Stimulated activated memory B cell treated with anti-CD40 and anti-IgM and Interleukin-4, amounts not matched to agents 10 μg/mL and 1 μg/mL and 100 μg/mL, for 72 hours (primary cell): ENCODE measurements at places on chromosomes 16 and 17.

DNA sequence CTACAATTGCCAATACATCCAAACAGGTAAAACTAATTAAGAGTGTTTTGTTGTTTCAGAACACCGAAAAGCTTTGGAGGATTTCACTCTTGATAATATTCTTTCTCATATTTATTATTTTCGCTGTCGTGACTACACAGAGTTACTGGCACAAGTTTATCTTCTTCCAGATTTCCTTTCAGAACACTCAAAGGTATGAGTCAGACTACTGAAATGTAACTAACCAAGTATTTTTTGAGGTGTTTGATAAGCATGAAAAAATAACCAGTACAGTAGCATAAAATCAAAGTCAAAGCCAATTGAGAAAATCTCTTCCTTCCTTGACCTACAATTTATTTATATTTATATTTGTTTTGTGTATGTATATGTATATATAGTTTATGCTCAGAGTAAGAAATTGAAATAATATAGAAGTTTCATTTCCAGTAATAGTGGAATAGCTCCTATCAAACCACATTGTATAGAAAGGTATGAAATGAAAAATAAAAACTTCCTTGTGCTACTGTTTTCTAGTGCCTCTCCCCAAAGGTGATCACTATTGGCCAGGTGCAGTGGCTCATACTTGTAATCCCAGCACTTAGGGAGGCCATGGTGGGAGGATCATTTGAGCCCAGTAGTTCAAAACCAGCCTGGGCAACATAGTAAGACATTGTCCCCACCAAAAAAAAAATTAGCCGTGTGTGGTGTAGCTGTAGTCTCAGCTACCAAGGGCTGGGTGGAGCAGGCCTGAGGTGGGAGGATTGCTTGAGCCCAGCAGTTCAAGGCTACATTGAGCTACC, 10.9 kb downstream of the RAD51C start:
- no peak for ATAC-seq

DNA sequence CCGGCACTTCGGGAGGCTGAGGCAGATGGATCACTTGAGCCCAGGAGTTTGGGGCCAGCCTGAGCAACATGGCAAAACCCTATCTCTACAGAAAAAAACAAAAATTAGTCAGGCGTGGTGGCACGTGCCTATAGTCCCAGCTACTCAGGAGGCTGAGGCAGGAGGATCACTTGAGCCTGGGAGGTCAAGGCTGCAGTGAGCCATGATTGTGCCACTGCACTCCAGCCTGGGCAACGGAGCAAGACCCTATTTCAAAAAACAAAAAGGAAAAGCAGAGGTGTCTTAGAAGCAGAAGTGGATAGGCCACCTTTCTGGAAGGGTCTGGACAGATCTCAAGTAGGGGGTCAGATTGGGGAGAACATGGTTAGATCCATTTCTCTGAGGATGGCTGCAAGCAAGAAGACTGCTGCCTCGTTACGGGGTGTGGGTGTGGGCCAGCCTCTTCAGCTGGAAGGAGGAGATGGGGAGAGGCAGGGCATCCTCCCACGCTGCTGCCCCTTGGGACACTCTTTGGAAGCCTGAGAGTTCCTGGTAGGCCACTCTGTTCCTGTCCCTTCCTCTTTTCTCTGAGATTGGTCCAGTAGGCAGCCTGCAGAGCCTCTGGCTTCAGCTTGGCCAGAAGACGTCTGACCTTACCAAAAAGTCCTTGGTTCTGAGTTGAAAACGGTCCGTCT, 208.0 kb downstream of the MSI2 start:
- ATAC-seq: no peak

GRCh38 chr16:75097941-75098901, 18.4 kb downstream of the LDHD start:
- ATAC-seq: peak; percentile 72

GRCh38 chr16:21060027-21060510, 90.6 kb downstream of the DNAH3 start:
- peak; percentile 11 for ATAC-seq

DNA sequence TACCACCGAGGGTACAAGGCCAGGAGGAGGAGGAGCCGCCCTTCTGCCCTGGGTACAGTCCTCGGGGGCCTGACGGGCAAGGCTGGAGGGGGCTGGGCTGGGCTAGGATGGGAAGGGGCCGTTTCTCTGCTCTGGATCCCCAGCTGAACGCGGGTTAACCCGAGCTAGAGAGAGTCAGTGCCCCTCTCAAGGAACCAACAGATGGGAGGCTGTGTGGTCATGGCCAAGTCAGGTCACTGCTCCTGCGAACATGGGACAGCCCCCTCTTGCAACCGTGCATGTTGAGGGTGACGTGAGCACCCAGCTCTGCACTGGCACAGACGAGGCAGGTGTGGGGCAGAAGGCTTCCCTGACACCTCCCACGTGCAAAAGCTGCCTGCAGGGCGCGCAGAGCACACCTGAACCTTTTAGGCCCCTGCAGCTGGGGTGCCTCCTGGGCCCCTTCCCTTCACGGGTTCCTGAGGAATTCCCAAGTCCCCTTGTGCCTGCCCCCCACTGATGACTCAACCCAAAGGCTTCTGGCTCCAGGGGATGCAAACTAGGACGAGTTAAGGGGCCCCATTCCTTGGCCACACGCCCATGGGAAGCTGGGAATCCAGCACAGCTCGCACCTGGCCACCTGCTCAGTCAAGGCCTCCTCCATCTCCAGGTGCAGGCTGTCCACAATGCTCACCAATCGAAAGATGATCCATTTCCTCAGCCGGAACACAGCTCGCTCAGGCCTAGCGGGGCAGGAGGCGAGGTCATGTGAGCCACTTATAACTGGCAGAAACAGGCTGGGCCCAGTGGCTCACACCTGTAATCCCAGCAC, 6.3 kb downstream of the MYBBP1A start:
- no peak for ATAC-seq

DNA sequence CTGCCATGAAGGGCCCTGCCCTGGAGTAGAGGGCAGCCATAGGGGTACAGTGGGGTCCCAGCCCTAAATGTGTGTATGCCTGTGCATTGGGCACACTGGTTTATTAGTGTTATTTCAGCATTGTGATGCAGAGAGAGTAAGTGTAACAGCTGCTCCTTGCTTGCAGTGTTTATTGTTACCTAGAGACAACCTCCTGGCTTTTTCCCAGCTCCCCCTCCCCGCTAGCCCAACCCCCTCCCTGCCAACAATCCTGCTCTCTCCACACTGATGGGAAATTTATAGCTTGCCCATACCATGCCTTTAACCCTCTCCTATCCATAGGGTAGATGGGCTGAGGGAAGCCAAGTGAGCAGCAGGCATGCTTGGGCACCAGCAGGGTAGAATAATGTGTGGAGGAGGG, 51.3 kb downstream of the NEUROD2 start:
- no peak for ATAC-seq

- no peak for ATAC-seq
These were observed 3.9 kb downstream of the SKAP1 start for GRCh38 chr17:48426019-48426665.

DNA sequence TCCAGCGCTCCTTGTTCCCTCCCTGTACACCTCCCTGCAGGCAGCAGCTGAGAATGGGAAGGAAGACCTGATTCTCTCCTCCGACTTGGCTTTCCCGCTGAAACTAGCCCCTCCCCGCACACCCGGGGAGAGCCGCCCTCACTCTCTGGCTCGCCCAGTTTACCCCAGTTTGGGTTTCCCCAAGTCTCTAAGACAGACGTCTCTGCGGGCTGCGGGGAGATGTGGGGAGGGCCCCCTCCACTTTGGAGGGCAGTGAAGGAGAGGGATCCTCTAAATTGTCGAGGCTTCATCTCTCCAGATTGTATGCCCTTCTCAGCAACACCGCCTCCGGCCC, 797 bp downstream of the GRB7 start:
- peak; percentile 77 for ATAC-seq

- ATAC-seq: no peak
These were observed 6.5 kb upstream of the SDK2 start for GRCh38 chr17:73650617-73651200.

DNA sequence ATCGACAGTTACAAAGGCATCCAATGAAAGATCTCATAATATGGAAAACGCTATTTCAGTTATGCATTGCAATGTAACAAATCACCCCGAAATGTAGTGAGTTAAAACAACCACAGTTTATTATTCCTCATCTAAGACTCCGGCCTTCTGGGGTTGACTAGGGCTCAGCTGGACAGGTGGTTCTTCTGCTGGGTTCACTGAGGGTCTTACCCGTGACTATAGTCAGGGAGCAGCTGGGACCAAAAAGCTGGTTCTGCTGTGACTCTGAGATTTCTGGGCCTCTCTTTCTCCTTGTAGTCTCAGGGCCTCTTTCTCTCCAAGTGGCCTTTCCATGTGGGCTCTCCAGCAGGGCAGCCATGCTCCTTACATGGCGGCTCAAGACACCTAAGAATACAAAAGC, 196.0 kb downstream of the IRX3 start:
- ATAC-seq: no peak

DNA sequence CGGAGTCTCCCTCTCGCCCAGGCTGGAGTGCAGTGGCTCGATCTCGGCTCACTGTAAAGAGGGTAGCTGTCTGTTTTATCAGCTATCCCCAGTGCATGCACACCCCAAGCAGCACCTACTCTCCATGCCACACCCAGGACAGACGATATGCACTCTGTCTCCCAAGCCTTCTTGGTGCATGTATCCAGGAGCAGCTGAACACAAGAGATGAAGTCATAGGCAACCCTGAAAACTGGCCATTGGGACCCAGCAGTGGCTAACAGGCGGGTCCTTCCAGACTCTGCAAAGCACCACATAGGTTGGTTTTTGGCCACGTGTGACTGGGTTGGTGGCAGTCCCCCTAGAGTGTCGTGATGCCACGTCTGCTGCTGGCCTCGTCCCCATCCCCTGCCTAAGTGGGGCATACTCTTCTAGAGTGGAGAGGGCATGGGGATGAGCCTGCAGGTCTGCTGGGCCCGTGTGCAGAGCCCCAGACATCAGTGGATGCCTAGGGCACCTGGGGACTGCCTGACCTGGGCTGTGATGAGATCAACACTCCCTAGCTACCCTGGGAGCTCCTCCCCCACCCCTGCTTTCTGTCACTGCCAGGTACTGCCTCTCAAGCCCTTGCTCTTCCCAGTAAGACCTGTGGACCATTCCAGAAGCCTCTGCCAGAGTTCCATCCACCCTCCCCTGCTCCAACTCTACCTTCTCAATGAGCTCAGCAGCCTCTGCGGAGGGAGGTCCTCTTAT, 9.3 kb downstream of the PDE6G start:
- no peak for ATAC-seq

GRCh38 chr17:82184761-82185160, 27.9 kb downstream of the CCDC57 start:
- no peak for ATAC-seq

GRCh38 chr17:74815550-74816370, 39.6 kb upstream of the NAT9 start:
- no peak for ATAC-seq

DNA sequence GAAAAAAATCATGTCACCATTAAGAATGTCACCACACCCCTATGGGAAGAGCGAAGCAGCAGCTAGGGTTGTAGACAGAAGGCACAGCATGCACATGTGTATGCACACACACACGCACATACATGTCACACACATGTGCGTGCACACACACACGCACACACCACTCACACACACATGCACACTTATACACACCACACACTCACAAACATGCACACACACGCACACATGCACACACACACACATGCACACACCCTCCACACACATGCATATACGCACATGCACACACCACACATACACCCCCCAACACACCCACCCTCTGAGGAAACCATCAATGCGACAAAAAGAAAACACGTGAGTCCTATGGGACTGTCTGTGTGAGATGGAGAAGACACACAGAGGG, 205.4 kb downstream of the ENGASE start:
- no peak for ATAC-seq

DNA sequence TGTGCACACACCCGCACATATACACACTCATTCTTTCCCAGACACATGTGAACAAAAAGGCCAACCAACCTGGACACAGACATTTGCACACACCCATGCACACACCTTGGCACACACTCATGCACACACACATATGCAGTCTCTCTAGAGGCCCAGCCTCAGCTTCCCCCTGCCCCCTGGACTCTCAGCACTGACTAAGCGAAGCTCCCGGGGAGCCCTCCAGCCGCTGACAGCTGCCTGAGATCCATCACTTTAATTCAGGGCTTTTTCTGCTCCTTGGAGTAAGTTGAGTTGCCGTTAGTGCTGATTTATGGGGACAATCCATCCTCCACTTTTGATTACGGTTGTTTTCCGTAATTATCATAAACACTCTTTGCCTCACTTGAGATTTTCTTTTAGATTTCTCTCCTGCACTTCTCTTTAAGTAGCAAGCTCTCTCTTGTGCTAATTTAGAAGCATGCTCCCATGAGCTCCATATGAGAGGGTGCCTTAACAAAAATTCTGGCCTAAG, 158.6 kb upstream of the CDC42EP4 start:
- no peak for ATAC-seq

- no peak for ATAC-seq
These were observed 29.8 kb upstream of the PLLP start for GRCh38 chr16:57314161-57314785.

GRCh38 chr16:48503779-48504178, 106.2 kb downstream of the N4BP1 start:
- no peak for ATAC-seq

DNA sequence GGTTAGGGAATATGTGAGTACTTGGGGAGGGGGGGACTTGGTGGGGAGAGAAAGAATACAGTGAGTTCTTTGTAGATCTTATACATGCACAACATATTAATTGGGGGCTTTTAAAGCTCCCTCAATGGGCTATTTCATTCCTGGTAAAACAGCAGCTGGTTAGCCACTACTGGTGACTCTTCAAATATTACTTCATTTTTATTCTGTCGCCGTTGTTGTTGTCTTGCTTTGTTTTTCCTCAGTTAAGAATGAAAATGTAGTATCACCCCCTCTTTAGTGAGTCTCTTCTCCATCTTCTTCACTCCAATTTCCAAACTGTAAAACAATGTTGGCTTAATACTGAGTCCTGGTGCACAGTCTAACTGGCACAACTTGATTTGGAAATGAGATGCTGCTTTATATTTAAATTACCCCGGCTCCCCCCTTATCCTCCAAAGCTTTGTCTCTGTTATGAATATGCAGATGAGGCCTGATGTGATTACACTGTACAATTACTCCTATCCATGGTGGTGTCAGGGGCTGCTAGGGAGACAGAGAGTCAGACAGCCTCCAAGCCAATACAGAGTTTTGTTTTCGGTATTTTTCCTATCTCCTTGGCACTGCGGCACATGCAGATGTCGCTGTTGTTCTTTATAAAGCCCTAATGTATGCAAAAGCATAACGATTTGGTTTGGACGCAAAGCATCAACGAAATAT, 256.9 kb upstream of the PMFBP1 start:
- ATAC-seq: no peak

- peak; percentile 91 for ATAC-seq
These were observed 11.8 kb downstream of the GNPTG start for GRCh38 chr16:1363501-1364041.

- no peak for ATAC-seq
These were observed 63.0 kb downstream of the GSG1L start for GRCh38 chr16:28000314-28001169.

- ATAC-seq: no peak
These were observed 4.5 kb upstream of the PHAF1 start for GRCh38 chr16:67105246-67105645.
